ENCODE measurements at places on chromosomes 1 and 21.

DNA sequence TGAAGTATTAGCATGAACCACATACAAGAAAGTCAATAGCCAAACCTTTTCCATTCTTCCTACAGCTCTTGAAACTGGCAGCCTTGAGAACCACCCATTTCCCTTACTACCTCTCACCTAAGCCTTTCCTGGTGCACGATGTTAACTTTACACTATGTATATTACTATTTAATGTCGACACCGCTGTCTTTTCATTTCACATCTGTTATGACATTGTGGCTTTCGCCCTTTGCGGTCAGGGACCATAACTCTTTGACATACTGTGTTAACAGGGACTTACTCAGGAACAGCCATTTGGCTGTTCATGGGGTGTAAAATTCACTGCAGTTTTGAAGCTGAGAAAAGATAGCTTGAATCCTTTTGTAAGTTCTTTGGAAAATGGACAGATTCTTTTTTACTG, 21.1 kb upstream of the GPR88 start:
- no peak for DNase-seq

- DNase-seq = no peak
Measured at GRCh38 chr1:24605534-24606295, 37.4 kb upstream of the SRRM1 start.

DNA sequence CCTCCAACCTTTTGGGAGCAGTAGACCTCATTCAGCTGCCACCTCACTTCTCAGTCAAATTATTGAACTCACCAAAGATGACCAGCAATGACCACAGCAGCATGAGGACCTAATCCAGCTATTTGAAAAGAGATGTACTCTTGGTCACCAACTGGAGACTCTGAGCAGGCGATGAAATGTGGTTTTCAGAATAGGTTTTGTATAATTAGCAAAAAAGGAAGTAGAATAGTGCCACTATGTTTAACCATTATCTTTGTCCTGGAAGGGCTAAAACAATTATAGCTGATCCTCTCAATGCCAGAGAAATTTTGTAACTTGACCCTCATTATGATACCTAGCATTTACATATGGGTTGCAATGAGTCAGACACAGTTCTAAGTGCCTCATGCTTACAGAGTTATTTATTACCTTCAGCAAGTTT, at the start of gene FCRL2:
FCRL2 (minus strand) TSS at position 162 of the 421 bp plus-strand sequence; CDS start at position 103, 59 bp downstream.
- no peak for DNase-seq

GRCh38 chr1:116983112-116983511, 18.4 kb upstream of the CD101 start:
- DNase-seq = no peak

GRCh38 chr1:47992720-47993415, 4.3 kb downstream of the TRABD2B start:
- no peak for DNase-seq

GRCh38 chr1:219325368-219325742, 151.7 kb downstream of the LYPLAL1 start:
- DNase-seq = no peak

DNA sequence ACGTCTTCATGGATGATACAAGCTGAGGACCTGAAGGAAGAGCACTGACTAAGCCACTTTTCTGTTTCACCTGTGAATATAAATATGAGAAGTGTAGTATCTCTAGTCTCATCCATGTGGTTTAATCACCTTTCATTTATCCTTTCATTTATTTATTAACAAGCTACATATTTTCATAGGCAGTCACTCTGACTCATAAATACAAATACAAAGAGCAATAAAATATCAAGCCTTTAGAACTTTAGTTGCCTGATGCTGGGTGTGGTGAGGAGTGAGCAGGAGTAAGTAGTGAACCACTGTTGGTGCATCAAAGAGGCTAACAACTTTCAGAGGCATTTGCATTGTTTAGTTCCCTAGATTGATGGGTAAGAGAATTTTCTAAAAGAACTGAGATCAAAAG, 269.0 kb upstream of the C1orf87 start:
- no peak for DNase-seq

DNA sequence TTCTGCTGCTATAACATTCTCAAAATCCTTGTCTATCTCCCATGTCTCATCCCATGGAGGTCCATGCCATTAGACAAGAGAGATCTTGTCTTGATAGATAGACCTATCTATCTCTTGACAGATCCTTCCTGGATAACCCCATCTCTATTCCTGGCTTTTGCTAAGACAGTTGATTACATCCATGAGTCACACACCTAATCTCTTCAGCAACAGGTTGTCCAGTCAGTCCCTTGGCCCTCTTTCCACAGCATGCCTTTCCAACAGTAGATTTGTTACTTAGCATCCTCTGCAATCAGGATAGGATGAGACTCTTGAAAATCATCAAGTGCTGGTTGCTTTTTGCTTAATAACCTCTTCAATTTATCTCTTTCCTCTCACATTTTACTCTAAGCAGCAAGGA, 46.6 kb downstream of the TRMT1L start:
- DNase-seq = no peak

GRCh38 chr1:232629250-232630046, 485 bp downstream of the SIPA1L2 start:
- DNase-seq = peak; percentile 77

GRCh38 chr21:29287383-29287782, 11.3 kb upstream of the BACH1 start:
- no peak for DNase-seq

DNA sequence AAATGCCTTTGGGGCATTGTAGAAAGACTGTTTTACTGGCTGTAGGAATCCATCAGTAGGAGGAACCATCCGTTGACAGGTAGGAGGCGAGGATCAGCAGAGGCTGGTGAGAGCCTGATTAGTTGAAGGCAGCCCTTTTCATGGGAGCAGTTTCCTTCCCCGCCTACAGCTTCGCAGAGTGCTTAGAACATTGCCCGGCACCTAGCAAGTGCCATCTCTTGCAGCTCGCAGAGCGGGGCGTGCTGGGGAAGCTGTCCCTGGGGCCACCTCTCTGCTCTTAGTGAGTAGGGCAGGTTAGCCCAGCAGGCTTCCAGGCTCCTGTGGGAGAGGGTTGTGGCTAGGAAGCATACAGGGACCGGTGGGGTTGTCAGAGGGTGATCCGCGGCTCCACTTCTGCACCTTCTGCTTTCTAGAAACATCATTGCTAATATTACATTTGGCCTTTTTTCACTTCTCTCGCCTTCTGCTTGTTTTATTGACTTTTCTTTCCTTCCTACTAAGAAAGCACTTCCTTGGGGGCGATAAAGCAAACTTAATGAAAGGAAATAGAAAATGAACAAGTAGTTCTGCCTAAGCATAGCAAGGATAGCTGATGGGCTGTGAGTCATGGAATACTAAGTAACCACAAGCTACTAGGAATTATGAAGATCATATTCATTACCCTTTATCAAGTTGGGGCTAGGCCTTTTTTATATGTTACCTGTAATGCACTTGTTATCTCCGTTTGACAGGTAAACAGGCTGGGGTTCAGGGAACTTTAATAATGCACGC, 176.7 kb downstream of the GALNT2 start:
- no peak for DNase-seq

DNA sequence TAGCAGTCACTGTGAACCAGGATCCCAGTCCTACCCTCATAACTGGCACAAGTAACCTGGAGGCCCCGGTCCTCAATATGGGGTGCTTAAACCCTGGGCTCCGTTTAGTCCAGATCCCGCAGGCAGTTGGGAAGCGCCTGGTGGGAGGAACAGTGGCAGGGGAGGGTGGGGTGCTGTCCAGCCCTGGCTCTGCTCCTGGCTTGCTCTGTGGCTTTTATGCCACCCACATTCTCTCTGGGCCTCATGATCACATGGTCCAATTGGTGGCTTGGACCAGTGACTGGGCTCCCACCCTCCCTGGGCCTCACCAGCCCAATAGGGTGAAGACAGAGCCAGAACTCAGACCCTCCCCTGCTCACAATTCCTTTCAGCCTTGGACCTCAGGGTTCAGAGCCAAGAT, 2.9 kb downstream of the CD164L2 start:
- DNase-seq = no peak

DNA sequence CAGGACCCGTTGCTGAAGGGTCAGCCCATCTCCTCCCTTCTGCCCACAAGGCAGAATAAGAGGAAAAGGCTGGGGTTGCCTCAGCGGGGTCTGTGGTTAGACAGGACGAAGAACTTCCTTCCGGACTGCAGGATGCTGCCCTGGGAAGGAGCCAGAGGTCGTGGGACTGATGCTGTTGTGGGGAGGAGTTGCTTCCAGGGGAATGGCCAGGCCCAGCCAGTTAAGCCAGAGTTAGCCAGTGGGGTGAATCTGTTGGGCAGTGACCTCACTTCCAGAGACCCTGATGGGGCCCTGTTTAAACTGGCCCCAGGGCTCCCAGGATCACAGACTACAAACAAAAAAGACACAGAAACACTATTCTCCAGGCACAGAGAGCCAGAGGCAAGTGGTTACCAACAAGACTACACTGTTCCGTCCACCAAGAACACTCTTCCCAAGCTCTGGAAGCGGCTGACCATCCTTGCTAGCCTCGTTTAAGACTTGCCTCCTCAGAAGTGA, 13.0 kb downstream of the FAM229A start:
- peak; percentile 68 for DNase-seq
